Foreskin fibroblast (primary cell): ENCODE measurements at places on chromosomes 3 and 15.
A peak's percentile ranks its signal among the peaks of the same experiment; 100 is the strongest.

DNA sequence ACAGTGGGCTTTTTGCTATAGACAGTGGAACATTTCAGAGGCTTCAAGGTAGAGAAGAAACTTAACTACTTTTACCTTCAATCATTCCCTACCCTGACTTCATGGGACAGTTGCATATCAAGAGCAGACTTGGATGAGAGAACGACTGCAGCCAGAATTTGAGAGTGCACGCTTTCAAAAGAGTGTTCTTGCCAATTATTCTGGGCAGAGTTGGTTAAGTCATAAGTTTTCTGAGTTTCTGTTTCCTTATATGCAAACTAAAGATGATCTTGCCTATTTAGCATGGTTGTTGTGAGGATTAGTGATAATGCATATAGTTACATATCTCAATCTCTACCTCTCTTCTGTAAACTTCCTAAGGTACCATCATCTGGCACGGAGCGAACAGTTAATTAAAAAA lies 7.6 kb downstream of the SLC9A9 start:
- no peak for DNase-seq

DNA sequence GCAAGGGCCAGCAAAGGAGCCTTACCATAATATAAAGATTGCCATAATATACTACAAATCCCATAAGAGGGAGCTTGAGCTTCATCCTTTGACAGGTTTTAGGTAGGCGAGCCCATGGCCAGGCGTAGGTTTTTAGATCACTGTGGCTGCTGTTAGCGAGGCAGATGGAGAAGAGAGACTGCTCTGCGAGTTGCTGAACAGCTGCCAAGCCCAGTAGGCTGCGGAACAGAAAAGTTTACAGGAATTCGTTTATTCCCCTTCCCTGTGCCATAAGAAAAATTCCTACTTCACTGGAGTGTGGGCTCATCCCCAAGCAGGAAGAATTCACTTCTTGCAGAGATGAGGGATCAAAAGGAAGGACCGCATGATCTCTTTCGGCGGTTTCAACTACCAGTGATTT lies 30.5 kb downstream of the TMED3 start:
- no peak for DNase-seq

DNA sequence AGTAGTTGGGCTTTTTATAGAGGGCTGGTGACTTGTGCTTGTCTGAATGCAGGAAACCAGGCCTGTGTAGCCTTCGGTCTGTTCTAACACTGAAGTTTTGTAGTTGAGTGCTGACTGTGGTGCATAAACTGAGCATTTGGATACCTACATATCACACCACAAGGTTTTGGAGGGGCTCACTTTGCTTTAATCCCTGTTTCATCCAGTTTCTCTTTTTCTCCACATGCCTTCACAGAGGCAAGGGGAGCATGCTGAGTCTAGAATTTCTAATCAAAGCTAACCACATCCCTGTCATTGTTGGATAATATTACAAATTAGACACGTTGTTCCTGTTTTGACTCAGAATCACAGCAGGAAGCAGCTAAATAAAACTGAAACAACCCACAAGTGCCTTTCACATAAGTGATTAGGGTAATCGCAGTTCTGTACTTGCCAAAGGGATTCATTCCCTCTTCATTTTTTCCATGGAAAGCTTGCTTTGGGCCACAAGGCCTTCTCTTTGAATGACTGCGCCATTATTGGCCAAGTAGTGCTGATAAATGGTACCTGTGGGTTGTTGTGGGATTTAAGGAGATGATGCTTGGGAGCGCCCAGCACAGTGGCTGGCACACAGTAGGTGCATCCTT lies 48.9 kb downstream of the TGFBR2 start:
- no peak for DNase-seq

DNA sequence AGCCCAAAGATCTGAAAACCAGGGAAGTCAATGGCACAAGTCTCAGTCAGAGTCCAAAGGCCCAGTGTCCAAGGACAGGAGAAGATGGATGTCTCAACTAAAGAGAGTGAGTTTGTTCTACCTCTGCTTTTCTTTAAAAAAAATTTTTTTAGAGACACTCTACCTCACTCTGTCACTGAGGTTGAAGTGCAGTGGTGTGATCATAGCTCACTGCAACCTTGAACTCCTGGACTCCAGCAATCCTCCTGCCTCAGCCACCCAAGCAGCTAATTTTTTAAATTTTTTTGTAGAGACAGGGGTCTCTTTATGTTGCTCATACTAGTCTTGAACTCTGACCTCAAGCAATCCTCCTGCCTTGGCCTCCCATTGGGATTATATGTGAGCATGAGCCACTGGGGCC lies 39.9 kb upstream of the KPNA4 start:
- DNase-seq = no peak

DNA sequence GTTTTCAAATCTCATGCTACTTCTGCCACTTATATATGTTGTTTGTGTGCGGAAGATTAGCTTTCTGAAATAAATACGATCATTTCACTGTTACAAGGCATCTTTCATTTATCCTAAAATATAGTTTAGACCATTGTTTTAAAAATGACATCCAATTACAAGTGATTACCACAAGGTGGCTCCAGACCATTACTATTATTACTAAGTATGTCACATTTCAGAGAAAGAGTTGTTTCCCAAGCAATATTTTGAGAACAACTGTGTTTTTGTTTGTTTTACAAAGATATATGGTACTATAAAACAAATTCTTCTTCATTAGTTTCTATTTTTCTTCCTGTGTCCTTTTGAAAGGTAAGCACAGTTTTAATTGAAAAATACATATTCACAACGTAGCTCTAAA lies 136.0 kb upstream of the RAP2B start:
- DNase-seq = peak; percentile 63

- no peak for DNase-seq
Observed at GRCh38 chr15:67358812-67359211, 104.2 kb downstream of the IQCH start.

- DNase-seq = no peak
Observed at GRCh38 chr15:65028338-65028737, 1.1 kb downstream of the MTFMT start.

GRCh38 chr3:111619833-111620232 lies 24.7 kb upstream of the ZBED2 start:
- DNase-seq = peak; percentile 21

DNA sequence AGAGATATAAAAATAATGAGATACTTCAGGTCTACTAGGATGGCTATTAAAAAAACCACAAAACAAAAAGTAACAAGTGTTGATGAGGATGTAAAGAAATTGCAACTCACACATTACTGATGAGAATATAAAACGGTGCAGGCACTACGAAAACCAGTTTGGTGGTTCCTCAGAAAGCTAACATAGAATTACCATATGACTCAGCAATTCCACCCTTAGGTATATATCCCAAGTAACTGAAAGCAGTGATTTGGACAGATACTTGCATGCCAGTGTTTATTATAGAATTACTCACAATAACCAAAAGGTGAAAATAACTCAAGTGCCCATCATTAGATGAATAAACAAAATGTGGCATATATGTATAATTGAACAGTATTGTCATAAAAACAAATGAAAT lies 87.5 kb upstream of the MELTF start:
- DNase-seq = no peak

DNA sequence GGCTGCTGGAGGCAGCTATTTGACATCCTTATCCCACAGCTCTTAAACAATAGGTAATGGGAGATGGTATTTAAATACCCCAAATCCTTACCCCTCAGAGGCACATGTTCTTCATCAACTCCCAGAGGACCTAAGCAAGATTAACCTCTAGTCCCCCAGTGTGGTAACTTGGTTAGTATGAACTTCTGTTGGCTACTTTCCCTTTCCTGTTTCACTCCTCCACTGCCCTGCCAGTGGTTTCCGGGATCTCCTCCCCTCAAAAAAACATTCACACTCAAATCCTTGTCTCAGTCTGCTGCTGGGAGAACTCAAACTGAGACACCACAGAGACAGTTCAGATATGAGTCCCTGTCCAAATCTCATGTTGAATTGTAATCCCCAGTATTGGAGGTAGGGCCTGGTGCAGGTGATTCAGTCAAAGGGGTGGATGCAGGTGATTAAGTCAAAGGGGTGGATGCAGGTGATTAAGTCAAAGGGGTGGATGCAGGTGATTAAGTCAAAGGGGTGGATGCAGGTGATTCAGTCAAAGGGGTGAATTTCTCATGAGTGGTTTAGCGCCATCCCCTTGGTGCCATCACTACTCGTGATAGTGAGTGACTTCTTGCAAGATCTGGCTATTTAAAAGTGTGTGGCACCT lies 335.0 kb upstream of the CTNNB1 start:
- no peak for DNase-seq

GRCh38 chr3:186169379-186169778 lies 60.5 kb upstream of the ETV5 start:
- DNase-seq = no peak

DNA sequence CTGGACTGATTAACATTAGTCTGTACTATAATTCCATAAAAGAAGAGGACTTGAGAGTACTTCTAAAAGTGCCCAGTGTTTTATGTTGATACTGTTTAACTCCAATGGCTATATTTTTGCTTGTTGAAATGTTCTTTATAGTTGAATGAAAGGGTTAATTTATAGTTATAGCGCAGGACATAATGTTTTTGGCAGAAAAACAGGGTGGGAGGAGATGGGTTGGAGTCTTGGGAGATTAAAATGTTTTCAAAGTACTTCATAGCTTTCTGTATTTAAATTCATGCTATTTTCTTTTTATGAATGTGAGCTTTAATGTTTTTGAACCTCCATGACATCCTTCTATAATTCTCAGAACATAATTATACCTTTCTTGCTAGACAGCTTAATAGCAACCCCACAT lies 108.2 kb downstream of the CNTN3 start:
- DNase-seq = no peak

DNA sequence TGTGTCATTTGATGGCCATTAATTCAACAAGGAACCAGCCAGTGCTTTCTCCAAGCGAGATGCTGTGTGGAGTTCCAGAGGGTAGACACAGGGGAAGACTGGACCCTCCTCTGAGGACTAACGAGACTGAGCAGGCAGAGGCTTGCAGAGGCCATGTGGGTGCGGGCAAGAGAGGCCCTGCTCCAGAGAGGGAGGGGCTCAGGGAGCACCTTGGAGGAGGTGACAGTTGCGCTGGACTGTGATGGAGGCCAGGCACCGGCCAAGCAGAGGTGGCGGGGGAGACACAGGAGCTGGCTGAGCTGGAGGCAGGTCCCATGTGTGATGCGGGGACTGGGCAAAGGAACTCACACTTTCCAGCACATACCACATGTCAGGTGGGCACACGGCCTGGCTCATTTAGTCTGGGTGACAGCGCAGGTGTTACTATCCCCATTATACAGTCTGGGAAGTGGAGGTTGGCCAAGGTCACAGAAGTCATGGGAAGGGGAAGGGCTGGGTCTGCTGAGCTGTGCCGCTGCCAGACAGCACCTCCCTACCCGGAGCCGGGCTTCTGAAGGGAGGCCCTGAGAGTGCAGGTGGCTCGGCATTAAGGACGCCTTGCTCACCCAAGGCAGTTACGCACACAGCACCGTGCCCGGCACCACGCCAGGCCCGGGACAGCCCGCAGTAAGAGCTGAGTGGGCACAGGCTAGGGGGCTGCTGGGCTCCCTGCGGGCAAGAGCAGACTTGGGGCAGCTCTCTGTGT lies 3.7 kb downstream of the MELTF start:
- DNase-seq = no peak

- DNase-seq = peak; percentile 71
Observed at GRCh38 chr3:66797889-66798560, 200.1 kb upstream of the KBTBD8 start.

DNA sequence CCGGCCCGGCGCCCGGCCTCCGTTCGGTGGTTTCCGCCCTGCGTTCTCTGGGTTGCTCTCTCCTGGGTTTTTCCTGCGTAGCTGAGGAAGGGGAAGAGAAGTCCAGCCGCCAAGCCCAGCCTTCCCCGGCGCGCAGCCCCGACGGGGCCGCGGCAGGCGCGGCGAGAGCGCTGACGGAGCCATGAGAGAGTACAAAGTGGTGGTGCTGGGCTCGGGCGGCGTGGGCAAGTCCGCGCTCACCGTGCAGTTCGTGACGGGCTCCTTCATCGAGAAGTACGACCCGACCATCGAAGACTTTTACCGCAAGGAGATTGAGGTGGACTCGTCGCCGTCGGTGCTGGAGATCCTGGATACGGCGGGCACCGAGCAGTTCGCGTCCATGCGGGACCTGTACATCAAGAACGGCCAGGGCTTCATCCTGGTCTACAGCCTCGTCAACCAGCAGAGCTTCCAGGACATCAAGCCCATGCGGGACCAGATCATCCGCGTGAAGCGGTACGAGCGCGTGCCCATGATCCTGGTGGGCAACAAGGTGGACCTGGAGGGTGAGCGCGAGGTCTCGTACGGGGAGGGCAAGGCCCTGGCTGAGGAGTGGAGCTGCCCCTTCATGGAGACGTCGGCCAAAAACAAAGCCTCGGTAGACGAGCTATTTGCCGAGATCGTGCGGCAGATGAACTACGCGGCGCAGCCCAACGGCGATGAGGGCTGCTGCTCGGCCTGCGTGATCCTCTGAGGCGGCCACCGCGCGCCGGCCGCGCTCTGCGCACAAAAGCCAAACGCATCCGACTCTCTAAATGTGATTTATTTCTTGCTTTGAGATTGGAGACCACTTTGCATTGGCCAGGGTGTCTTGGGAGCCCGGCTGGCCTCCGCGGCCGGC lies 727 bp downstream of the RAP2B start:
- no peak for DNase-seq

GRCh38 chr3:66378256-66378655 lies 122.6 kb downstream of the LRIG1 start:
- DNase-seq = peak; percentile 62

DNA sequence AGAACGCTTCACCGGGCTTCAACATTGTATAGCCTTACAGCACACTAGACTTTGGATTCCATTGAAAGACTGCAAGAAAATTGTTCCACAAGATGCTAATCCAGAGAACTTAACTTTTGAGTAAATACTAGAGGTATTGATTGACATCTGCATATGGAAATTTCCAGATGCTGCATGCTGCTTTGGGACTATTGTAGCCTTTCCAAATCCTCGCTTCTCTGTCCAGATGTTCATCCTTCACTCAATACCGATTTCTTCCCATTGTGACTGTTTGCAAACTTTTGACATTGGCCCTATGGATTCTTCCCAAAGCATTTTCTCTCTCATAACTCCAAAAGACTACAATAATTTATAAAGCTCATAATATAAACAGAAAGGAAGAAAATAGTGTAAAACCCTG lies 41.4 kb downstream of the COL6A6 start:
- DNase-seq = no peak
